SJSA1 (cell line): ENCODE measurements at places on chromosomes 16 and 17. TPM values are rescaled to one million over a fixed set of nuclear protein-coding genes. Genes with fewer than 3 reads are reported as not detected.
A peak's percentile ranks its signal among the peaks of the same experiment; 100 is the strongest.

GRCh38 chr17:1047177-1047878, 50.4 kb downstream of the TIMM22 start:
- DNase-seq, result no peak

- no peak for DNase-seq
These were observed 7.5 kb downstream of the MEAK7 start for GRCh38 chr16:84496991-84497390.

- DNase-seq, result no peak
These were observed 5.5 kb downstream of the CCDC182 start for GRCh38 chr17:57739402-57740234.

DNA sequence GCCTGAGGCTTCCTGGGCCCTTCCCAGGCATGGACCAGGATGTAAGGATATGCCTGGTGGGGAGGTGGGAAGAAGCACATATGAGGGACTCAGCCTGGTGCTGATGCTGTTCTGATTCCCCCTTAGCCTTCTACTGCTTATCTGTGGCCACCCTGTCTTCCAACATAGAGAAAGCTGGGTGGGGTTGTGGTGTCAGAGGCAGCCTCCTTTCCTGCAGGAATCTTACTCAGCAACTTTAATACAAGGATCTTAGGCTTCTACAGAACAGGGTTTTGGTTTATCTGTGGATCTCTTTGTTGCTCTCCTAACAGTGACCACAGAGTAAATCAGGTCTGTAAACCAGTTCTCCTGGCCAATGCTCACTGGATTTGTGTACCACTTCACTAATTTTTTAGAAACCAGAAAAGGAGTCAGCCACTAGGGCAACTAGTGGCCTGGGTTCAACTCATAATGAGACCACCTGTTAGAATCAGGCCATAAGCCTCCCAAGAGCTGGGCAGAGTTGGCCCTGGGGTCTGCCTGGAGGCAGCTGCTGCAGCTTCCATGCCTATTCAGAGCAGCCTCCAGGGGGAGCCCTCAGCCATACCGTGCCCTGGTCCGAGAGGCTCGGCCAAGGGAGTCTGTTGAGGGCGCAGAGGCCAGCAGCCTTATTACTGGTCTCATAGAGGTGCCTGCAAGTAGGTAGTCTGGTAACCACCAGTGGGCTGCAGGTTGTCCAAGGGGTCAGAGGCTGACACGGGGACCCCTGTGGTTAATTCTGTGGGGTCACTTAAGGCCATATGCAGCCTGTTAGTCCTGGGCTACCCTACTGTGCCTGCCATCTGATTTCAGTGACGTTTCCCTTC, 7.1 kb downstream of the HAS3 start:
- peak; percentile 31 for DNase-seq

DNA sequence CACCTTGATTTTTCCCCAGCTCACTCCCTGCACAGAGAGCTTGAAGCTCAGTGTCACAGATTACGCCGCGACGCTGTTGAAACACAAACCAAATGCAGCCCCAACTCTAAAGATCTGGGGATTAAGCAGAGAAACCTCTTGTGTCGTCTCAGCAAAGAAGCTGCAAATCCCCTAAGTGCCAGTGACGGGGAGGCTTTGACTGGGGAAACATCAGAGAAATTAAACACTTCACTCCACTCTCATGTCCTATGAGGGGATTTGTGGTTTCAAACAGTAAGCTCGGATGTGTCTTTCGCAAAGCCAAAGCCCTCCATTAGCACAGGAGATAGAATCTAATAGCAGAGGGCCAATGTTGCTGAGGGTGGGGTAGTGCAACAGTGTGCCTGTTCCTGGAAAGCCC, 233.7 kb downstream of the HS3ST4 start:
- no peak for DNase-seq

DNA sequence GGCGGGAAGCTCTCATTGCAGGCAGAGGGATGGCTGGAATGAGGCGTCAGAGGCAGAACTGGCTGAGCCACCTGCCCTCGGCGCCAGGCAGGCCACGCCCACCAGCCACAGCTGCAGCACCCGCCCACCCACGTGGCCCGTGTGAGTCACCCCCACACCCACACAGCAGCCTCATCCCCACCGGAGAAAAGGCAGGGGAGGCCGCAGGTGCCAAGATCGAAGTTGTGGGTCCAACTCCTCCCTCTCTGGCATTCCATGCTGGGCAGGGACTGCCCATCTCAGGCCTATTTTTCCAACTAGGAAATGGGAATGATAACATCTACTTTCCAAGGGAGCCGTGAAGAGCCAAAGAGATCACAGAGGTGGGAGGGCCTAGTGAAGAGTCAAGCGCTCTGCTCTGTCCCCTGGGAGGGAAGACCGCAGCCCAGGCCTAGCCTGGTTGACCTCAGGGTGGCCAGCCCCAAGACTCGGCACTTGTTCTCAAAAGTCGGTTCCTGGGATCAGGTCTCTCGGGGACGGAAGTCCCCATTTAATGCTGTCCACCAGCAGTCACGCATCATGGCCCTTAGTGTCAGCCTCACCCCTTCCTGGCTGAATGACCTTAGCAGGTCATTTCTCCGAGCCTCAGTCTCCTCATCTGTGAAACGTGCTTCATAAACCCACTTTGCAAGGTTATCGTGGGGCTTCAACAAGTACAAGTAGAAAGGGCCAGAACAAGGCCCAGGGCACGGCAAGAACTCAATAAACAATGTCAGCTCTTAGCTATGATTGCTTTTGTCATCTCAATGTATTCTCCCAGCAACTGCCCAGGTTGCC, at the start of gene TRPV3:
Gene TRPV3, minus strand, starts transcription at position 45 of the 816 bp plus-strand sequence. CDS start 2,962 bp downstream, outside the sequence.
- DNase-seq, result no peak

GRCh38 chr17:9725575-9725974, 65.8 kb downstream of the DHRS7C start:
- DNase-seq, result no peak

- DNase-seq, result no peak
These were observed 4.4 kb downstream of the CYBC1 start for GRCh38 chr17:82446124-82446523.

GRCh38 chr16:62240722-62241121, 204.5 kb upstream of the CDH8 start:
- no peak for DNase-seq

DNA sequence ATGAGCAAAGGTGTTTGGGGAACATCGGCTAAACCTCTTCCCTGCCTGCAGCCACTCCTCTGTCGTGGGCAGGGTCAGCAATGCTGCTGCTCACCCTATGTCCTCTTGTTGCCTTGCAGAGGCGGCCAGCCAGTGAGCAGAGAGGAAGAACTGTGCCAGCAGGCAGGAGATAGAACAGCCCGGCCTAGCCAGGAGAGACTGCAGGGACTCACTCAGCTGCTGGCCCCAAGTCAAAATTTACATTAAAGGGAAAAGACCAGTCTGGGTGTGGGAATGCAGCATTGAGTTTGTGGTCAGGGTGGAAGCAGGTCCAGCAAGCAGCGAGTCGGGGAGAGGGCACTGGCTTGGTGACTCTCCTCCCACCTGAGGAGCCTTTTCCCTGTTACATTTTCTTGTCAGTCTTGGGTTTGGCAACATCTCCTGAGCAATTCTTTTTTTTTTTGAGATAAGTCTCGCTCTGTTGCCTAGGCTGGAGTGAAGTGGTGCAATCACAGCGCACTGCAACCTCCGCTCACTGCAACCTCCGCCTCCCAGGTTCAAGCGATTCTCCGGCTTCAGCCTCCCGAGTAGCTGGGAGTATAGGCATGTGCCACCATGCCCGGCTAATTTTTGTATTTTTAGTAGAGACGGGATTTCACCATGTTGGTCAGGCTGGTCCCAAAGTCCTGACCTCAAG, 22.7 kb downstream of the LIG3 start:
- DNase-seq, result no peak

GRCh38 chr17:63598281-63598680, 2.4 kb upstream of the TACO1 start:
- no peak for DNase-seq

- peak; percentile 87 for DNase-seq
These were observed 2.6 kb upstream of the FMNL1 start for GRCh38 chr17:45218895-45219661.

DNA sequence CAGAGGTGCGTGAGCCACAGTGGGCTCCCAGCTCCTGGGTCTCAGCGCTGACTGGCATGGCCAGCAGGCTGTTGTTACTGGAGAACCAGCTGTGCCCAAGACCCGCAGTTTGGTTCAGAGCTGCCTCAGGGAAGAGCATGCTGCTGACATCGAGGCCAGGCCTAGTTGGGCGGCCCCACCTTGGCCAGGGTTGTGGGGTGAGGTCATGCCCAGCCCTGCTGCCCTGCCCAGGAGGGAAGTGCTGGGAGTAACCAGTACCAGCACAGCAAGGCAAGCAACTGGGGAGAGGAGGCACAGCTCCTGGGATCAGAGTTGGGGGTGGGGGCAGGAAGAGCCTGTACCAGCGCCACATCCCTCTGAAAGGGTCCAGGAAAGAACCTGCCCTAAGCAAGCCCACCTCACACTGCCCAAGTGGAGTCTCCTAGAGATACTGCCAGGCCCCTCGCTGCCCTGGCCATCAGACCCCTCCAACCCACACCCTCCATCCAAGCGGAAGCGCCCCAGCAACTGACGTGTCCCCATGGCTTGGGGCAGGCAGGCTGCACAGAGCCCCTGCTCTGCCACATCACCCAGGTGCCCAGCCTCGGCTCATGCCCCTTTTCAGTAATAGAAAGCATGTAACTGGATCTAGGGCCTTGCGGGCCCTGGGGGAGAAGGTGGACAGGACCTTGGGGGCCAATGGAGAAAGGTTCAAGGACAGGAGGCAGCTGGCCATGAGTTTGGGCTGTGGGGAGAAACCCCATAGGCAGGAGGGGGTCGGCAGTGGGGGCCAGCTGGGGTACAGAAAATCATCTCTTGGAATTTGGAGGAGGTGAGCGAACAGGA, 990 bp downstream of the DOK4 start:
- DNase-seq, result peak; percentile 40

The HAP1 gene
- not detected in 2 replicates for total RNA-seq

The SPNS3 gene
- not detected in 2 replicates for total RNA-seq

The MINK1 gene
- total RNA-seq, result 10.0 and 20.0 TPM in 2 replicates

The BCKDK gene
- total RNA-seq, result 19.1 and 20.8 TPM in 2 replicates

The RPS2 gene
- 2,199 and 2,611 TPM in 2 replicates for total RNA-seq

The UNC13D gene
- total RNA-seq, result not detected in 2 replicates

The CDRT15 gene
- not detected in 2 replicates for total RNA-seq

The CMTM1 gene
- total RNA-seq, result 3.5 and 5.4 TPM in 2 replicates
